T-cell (primary cell): ENCODE measurements at places on chromosomes 3 and 15. TPM values are rescaled to one million over a fixed set of nuclear protein-coding genes. Genes with fewer than 3 reads are reported as not detected.

GRCh38 chr15:74421302-74422245 is 12.2 kb downstream of the SEMA7A start:
- DNase-seq = no peak

DNA sequence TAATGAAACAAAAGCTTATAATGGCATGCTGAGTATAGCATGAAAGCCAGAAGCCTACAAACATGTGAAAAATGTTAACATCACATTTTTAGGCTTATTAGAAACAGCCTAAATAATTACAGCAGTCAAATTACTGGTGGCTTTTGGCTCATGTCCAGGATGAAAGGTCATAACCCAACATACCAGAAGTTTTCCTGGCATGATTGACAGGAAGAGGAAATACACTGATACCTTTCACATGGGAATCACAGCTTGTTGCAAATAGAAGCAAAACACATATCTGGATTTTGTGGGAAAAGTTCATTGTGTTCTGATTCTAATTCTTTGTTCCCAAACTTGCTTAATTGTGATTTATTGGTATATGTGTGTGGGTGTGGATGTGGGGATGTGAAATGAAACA is 393.5 kb upstream of the ARRDC4 start:
- DNase-seq = no peak

Gene C15orf62
- total RNA-seq = 3.2 TPM

Gene PDE8A
- total RNA-seq = 21.9 TPM

DNA sequence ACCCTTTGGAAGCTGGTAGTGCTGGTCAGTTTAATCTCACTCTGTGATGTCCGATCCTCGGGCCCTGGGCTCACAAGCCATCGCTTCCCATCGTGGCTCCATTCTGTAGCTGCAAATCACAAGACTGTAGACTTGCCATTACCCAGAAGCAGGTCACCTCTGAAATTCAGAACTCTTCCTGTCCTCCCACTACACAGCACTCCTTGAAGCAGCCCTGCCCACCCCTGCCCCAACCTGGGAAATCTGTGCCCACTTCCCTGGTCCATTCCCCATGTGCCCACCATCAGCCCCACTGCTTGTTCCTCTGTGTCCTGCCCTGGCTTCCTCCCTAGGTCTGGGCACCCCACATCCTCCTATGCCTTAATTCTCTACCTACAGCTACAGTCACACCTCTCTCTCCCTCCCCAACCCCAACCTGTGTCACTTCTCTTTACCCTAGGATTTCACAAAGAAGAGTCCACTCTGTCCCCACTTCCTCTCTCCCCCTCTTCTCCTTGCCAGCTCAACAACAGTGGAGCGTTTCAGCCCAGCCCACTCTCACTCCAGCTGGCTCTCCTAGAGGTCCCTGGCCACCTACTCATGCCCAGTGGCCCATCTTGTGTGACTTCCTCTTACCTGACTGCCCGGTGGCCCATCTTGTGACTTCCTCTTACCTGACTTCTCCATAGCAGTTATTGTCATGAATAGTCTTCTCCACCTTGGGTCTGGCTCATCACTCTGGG is 8.3 kb downstream of the ZNF710 start:
- DNase-seq = no peak

- peak; percentile 28 for DNase-seq
Measured at GRCh38 chr3:46848271-46849044, 14.8 kb downstream of the MYL3 start.

DNA sequence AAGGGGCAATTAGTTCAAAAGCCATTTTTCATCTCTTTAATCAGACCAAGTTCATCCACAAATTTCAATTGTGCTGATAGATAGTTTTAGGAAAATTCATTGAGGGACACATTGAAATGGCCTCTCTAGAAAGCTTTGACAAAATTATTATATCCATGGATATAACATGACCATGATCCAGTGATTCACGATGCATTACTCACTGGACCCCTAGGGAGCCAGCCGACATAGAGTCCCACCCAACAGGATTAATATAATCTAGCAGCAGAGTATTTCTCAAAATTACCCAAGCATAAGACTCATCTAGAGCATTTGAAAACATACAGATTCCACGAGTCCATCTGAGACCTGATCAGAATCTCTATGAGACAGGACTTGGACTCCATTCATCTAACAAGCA is 100.3 kb downstream of the FRMD5 start:
- DNase-seq = no peak

DNA sequence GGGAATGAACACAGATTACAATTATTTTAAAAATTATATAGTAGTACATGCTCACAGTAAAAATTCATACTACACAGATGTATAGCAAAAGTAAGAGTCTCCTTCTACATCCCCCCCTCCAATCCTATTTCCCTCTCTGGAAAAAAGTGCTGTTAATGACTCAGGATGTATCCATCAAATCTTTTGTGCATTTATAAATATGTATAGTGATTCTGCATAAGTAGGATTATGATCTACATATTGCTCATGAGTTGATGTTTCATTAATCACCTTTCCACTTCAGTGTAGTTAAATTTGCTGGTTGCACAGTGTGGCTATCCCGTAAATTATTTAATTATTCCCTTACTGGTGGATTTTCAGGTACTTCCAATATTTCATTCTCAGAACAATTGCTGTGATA is 25.3 kb downstream of the ARL14 start:
- no peak for DNase-seq

GRCh38 chr3:46065294-46065705 is 38.0 kb upstream of the XCR1 start:
- peak; percentile 52 for DNase-seq
